ENCODE measurements at places on chromosomes 5 and 9.

GRCh38 chr9:136353757-136354488 is 9.6 kb downstream of the DNLZ start:
- no peak for DNase-seq

GRCh38 chr9:69885474-69885929 is 64.9 kb downstream of the CFAP95 start:
- no peak for DNase-seq

- no peak for DNase-seq
Measured at GRCh38 chr5:170430866-170431437, 41.8 kb upstream of the KCNMB1 start.

- no peak for DNase-seq
Measured at GRCh38 chr5:4226565-4226964, 630.9 kb downstream of the IRX1 start.

- peak; percentile 76 for DNase-seq
Measured at GRCh38 chr9:133460405-133461175, 812 bp downstream of the CACFD1 start.

DNA sequence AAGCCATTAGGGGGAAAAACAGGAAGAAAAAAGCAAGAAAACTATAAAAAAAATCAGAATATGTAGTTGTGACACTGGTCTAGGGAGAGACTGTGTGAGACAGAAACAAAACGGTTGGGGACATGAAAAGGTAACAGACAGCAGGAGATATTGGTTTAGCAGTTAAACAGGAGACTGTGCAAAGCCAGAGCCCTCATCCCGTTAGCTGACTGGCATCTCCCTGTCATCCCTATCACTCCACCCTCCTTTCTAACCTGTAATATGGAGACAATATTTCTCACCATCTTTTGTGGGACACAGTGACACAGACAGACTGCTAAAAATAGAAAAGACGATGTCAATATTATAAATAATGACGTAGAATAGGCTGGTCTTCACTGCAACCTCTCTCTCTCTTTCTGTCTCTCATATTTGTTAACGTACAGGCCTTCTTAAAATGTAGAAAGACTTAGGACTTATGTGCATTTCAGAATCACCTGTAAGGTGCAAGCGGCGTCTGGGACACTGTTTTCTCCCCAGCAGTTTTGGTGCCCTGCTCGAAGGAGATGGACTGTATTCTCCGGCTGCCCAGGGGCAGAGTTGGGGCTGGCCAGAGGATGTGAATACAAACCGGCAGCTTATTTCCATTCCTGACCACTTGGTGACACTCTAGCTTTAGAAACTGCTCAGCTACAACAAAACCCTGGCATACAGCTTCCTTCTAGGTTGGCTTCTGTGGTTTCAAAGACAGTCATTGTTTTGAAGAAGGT is 190.6 kb downstream of the MAT2B start:
- no peak for DNase-seq

Data from activated effector memory CD4-positive, alpha-beta T cell treated with anti-CD3 and anti-CD28 coated beads, Interleukin-2, amount 50 U/mL, for 16 hours (primary cell).